Trophoblast cell (in vitro differentiated cells and primary cell): ENCODE measurements at places on chromosomes 2 and 18.

DNA sequence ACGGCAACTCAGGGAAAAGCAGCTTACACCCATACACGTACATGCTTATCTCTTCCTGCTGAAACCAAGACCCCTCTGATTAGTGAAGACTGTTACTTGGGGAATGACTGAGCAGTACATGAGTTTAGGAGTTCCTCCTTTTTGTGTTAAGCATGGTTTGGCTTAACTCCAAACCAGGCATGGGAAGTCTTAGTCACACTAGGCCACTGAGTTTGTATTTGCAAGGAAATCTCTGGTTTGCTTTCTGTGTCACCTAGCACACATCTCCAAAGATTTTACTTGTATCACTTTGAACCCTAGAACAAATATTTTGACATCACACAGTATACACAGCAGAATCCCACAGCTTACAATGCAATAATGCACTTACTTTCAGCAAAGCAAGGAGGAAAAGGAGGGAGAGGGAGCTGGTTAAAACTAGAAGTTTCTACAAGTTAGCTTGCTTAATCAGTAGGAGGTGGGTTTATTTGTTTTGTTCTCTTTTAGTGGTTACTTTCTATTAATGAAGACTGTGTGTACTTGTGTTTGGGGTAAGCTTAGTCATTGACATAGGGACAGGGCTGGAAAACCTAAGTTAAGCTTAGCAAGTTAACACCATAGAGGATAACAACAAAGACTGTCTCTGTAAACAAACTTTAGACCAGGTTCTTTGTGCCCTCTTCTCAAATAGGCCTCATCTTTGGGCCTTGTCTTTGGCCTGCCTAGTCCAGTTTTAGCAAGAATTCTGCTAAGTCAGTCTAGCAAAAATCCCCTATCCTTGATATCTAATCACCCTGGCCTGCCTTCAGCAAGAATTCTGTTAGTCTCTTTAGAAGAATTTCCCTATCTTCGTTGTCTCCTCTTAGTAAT lies 219.4 kb downstream of the MREG start:
- peak; percentile 19 for DNase-seq

- DNase-seq, result no peak
These were observed 864.3 kb upstream of the SOX11 start for GRCh38 chr2:4827836-4828235.

GRCh38 chr18:12990641-12990966 lies 558 bp upstream of the CEP192 start:
- peak; percentile 4 for DNase-seq

DNA sequence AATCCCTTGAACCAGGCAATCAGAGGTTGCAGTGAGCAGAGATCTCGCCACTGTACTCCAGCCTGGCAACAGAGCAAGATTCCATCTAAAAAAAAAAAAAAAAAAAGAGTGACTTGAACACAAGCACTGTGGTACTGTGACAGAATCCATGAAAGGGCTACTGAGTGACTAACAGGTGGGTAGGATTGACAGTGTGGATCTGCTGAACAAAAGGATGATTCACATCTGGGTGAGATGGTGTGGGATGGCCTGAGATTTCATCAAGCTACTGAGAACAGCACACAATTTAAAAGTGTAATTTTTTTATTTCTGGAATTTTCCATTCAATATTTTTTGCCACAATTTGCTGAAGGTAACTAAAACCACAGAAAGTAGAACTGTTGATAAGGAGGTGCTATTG lies 13.3 kb upstream of the SP3 start:
- DNase-seq, result peak; percentile 53

DNA sequence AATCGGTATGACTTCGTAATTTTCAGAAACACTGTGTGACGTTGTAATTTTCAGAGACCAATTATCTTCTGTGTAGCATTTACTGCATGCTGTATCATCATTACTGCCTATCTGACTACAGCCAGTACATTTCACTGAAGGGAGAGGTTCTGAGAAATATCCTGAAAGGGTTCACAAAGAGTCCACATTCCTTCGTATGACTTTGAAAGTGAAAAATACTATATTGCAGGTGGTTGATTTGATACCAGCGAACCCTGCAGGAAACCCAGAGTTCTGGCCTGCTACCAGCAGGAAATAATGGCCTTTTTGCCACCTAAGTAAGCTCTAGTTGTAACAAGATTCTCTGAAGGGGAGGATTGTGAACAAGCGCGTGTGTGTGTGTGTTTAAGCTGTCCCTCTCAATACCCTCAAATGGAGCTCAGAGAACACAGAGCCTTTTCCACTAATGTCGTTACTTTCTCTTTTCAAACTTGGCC lies 155.5 kb downstream of the ARHGAP28 start:
- DNase-seq, result peak; percentile 33

DNA sequence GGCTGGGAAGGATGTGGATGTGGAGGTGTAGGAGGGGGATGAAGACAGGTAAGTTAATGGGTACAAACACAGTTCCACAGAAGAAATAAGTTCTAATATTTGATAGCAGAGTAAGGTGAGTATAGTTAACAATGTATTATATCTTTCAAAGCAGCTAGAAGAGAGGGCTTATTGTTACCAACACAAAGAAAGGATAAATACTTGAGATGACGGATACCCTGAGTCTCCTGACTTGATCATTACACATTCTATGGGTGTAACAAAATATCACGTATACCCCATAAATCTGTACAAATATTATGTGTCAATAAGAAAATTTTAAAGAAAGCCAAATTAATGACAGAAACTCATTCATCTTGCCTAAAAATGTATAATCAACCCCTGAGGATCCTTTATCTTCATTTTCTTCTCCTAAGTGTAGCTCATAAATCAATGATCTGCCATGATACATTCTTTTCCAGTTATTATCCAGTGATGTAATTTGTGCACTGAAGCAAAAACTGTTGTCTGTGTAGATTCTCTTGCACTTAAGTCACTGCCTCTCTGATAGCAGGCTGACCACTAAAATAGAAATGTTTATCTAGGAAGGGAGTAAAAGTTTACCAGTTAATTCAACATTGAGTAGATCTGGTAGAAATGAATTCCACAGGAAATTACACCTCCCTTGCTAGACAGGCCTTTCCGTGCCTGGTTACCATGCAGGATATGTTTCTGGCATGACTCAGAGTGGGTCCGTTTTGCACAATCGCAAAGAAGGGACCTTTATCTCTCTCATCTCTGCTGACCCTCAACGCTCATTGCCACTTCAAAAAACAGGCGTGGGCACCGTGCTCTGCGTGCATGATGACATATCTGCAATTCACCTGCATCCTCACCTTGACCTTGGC lies 249.7 kb upstream of the NCKAP5 start:
- peak; percentile 73 for DNase-seq

DNA sequence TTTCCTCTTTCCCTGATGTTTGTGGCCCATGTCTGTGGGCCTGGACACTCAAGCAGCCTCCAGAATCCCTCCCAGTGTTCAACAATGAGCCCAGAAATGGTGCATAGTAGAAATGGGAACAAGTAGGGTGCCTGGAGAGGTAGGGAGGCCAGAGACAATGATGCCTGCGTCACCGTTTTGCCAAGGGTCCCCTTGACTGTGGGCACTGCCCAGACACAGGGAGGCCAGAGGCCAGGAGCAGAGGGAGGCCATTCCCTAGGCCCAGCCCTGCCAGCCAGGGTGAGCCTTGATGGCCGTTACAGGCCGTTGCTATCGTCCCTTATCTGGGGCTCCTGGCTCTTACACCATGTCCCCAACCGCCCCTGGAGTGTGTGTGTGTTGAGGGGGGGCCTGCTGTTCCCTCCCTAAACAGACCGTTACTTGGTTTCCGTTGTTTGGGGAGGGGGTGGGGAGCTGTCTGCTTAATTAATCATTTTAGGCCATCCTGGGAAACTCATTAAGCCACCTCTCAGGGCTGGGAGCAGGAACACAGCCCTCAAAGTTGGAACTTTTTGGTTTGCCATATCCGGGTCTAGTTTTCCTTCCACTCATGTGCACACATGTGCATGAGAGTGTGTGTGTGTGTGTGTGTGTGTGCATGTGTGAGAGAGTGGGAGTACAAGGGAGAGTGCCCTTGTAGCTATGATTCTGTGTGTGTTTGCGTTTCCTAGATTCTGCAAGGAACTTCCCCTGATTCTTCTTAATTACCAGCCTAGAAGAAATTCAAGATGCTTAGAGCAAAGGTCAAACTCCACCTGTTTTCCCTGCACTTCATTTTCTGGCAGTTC lies 135.2 kb upstream of the HAAO start:
- DNase-seq, result no peak

DNA sequence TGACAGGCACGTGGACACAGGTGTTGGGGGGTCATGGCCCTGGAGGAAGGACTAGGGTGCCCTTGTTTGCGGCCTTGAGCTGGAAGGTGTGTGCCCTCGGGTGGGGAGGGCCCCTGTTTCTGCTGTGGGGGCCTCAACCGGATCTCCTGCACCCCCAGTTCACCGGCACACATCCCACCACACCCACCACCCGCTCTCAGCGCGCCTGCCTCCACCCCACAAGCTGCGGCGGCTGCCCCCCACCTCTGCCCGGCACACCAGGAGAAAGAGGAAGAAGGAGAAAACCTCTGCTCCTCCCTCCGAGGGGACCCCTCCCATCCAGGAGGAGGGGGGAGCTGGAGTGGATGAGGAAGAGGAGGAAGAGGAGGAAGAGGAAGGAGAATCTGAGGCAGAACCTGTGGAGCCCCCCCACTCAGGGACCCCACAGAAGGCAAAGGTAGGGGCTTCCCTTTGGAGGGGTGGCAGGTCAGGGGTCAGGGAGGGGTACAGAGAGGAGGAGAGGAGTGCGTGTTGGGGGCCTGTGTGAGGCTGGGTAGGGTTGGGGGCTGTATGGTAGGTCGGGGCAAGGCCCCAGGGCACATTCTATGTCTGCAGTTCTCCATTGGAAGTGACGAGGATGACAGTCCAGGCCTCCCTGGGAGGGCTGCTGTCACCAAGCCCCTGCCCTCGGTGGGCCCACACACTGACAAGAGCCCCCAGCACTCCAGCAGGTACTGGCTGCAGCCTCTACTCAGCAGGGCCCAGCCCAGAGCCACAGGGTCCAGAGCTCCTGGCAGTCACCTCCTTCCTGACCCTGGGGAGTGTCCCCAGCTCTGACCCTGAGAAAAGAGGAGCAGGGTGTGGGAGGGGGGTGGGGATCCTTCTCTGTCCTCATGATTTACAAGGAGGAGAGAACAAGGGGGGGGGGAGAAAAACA lies 1.8 kb downstream of the SLC4A3 start:
- DNase-seq, result no peak

GRCh38 chr2:118794546-118794945 lies 52.9 kb downstream of the EN1 start:
- no peak for DNase-seq

DNA sequence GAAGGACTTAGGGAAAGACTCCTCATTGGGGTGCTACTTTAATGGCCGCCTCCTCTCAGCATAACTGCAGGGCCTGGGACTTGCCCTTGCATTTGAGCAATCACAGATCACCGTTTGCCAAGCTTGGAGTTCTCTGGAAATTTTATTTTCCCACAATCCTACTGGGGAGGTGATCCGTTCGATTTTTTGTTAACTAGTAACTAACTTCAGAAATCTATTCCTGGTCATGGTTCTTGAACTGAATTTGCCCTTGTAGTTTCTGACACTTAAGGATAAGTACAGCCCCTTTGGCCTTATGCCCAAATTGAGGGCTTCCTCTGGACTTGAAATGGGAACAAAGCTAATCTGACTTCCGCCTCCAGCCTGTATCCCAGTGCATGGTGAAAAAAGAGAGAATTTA lies 60.5 kb upstream of the ST3GAL5 start:
- no peak for DNase-seq

- peak; percentile 64 for DNase-seq
These were observed 16.4 kb upstream of the THADA start for GRCh38 chr2:43611987-43612894.

- DNase-seq, result peak; percentile 70
These were observed 46.4 kb upstream of the DSC1 start for GRCh38 chr18:31209041-31209440.

GRCh38 chr2:138421315-138421970 lies 80.1 kb upstream of the SPOPL start:
- peak; percentile 87 for DNase-seq

DNA sequence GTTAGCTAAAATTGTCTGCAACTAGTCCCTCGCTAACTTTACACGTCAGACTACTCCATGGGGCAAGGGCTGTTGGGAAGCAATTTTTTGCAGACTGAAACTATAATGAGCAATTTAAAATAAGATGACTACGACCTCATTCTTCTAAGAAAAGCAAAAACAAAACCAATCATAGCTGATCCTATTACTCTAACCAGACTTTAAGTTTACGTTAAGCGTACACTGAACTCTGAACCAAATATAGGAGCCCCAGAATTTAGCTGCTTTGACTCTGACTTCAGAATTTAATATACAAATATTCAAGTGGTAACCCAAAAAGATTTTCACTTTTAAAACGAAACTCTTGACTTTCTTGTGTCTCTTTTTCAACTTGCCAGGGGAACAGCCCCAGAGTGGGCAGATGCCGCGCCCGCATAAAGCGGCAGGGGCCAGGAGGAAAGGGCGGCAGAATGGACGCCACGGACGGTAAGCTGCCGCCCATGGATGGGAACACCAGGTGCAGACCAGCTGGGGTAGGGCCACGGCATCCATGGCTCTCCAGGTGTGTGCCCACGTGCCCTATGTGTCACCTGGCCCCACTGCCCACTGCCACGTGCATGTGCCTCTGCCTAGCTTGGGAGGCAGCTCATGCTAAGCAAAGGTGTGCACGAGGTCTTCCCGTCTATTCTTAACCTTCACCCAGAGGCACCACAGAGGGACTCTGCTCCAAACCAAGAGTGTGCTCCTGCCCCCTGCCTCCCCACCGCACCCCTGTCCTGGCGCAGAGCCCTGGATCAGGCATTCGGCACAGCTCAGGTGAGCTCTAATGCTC lies 217.6 kb downstream of the HDAC4 start:
- no peak for DNase-seq

GRCh38 chr2:14633461-14634181 lies 1.1 kb downstream of the LRATD1 start:
- no peak for DNase-seq

DNA sequence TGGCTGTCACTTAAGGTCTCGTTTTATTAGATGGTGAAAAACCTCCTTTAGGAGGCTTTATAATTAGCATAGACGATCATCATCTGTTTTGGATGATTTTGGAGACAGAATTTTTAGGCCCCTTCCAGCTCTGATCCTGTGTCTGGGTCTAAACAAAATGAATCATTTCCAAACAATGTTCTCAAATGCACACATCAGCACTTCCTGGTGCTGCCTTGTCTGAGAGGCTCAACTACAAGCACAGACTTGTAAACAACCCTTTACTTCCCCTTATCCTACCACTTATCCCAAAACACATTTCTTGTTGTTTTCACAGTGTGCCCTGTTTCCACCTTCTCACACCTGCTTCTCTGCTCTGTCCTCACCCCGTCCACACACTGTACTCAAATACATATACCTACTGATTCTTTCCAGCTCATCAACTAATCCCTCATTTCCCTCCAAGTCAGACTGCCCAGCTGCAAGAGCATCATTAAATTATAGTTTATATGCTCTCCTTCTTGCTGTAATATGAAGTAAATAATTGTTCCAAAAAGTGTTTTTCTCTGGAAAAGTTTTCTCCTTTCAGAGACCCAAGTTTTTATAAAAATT lies 71.2 kb upstream of the COL3A1 start:
- DNase-seq, result no peak

GRCh38 chr2:150911766-150912280 lies 349.8 kb downstream of the RBM43 start:
- peak; percentile 83 for DNase-seq
